Stimulated activated CD8-positive, alpha-beta memory T cell treated with anti-CD3 and anti-CD28 coated beads, Interleukin-7, amount 100 ng/mL, for 1 hour (primary cell): ENCODE measurements at places on chromosomes 5 and 9.

DNA sequence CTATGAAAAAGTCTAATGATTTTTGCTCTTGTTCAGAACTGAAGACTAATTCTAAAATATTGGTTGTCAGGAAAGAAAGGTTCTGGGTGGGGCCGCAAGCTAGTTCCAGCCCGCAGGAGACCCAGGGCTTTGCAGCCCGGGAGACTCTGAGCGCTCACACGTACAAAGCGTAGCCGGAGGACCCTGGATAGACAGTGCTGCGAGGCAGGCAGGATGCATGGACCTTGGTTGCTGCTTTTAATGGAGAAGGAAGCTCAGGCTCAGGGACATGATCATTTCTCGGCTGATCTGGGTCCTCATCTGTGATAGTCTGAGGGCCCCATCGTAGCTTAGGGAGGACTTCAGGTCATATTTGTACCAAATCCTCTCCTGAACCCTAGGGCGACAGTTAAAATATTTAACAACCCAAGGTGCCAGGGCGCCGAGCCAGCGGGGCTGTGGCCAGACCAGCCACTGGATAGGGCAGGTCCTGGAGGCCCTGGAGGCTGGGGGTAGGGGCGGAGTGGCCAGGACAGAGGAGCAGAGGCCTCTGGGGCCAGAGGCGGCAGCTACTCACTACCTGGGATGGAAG lies 70.1 kb upstream of the UNC5A start:
- no peak for DNase-seq

GRCh38 chr5:83632874-83633273 lies 87.8 kb downstream of the HAPLN1 start:
- DNase-seq: no peak

DNA sequence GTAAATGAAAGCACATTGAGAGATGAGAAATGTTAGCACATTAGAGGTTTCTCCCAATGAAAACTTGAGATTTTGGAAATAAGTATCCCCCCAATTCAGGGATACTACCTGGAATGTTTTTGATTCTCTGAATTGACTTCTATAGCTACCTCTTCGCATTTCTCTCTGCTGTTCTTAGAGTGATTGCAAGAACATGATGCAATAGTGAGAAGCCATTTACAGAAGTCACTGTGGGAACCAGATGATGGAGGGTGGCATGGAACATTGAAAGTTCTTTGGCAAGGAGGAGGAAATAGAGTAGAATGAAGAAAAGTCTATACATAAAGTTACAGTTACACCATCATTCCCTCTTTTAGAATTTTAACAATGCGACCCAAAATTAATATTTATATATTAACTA lies 9.2 kb downstream of the NPR3 start:
- no peak for DNase-seq

DNA sequence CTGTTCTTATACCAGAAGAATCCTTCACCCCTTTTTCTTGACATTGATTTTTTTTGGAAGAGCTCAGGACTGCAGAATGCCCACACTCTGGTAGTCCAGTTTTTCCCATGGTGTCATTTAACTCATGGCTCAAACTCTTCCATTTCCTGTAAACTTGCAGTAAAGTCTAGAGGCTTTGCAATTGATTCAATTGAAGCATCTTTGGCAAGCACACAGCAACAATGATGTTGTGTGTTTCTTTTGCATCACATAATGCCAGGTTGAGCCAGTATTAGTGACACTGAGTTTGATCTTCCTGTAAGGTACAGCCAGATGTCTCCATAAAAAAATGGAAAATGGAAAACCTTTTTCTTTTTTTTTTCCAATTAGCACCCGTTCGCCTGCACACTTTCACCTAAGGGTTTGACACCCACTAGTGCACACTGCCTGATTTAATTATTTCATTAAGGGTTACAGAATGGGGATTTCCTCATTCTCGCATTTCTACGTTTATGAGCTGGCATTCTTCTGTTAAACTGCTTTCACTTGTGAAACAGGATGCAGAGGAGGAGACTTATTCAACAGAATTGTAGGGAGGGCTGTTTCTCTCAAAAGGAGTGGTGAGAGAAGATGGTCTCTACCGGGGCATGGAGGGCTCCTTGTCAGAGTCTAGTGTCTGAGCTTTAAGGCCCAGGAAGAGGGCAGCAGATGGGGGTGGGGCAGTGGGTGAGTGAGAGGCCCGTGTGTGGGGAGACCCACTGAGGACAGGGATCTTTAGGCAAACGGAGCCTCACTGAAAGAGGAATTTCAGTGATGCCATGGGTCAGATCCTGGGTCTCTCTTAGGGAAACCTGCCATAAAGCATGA lies 2.2 kb upstream of the S1PR3 start:
- DNase-seq: no peak

- DNase-seq: no peak
Measured at GRCh38 chr9:18504707-18505106, 30.8 kb downstream of the ADAMTSL1 start.

- DNase-seq: no peak
Measured at GRCh38 chr5:131548176-131548575, 86.9 kb downstream of the RAPGEF6 start.

DNA sequence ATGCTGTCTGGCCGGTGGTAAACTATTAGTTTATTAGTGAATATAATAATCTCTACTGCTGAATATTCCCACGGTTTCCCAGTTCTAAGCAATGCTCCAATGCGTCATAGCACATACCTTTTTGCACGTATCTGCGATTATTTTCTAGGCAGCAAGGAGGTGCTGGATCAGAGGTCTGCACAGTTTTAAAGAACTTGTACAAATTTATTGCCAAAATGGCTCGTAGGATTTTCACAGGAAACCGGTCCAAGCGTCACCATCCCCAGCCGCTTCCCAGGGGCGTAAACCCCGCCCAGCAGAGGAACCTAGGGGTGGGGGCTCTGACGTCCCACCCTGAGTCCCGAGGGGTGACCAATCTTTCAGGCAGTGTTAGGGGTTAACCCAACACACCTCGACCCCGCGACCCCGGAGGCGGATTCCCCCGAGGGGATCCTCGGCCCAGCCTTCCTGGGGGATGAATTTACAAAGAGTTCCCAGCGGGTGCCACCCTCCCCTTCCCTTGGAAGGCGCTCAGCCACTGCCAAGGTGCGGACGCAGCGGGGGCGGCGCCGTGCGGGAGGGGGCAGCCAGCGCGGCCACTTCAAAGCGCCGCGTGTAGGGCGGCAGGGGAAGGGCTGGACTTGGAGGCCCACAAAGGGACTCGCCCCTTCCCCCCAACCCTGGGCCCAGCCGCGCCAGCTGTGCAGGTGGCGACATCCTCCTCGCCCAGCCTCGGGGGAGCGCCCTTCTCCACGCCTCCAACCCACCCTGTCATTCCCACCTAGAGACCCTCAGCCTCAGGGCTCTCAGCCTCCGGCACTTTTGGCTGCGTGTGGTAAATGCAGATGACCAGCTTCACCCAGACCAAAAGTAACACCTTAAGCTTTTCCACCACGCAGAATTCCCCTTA lies 43.5 kb upstream of the TCF7 start:
- DNase-seq: no peak

GRCh38 chr5:134184155-134185135 lies 7.7 kb upstream of the SKP1 start:
- peak; percentile 40 for DNase-seq

DNA sequence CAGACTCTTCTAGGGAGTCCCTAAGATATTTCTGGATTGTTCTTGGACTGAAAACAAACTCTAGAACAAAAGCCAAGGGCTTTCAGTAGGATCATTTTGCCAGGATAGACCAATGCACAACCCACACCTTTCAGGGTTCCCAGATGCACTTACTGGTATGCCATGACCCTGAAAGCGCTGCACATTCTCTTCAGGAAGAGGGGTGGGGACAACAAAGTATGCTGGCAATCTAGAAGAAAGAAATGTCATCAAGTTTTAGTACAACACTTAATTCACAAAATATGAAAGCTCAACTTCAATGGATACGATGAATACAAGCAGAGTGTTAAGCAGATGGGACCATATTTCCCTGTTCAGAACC lies 57.2 kb downstream of the MTMR12 start:
- DNase-seq: no peak

DNA sequence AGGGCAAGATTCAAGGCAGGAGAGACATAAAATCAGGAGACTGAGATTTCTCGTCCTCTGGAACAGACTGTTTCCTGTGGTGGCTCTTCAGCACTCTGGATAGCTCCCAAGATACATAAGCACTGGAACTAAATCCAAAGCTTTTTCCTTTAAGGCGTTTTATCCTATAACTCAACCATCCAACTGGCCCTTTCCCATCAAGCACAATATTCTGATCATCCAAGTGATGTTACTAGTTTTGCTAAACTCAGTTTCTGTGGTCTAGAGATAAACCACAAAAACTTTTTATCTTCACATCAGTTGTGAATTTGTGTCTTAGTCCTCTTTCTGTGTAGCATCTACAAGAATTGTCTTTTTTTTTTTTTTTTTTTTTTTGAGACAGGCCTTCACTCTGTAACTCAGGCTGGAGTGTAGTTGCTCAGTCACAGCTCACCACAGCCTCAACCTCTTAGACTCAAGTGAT lies 299.4 kb downstream of the COX7C start:
- DNase-seq: no peak

GRCh38 chr5:7395432-7395946 lies 449 bp upstream of the ADCY2 start:
- no peak for DNase-seq

DNA sequence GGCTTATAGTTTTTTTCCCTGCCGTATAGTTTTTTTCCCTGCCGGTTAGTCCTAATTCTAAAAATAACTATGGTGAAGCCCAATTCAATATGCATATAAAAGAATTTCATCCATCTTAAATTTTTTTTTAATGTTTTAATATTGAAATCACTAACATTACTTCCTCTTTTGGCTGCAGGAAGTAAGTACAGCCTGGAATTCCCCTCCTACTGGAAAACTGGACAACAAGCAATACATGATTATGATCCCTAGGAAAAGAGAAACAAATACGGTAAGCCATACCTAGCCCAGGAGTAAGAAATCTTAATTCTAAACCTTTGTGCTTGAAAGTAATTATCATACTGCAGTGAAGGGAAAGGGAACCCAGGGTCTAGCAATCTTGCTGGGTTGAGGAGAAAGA lies 119.0 kb downstream of the NR3C1 start:
- DNase-seq: no peak

GRCh38 chr9:98158071-98158831 lies 34.2 kb downstream of the CORO2A start:
- no peak for DNase-seq

DNA sequence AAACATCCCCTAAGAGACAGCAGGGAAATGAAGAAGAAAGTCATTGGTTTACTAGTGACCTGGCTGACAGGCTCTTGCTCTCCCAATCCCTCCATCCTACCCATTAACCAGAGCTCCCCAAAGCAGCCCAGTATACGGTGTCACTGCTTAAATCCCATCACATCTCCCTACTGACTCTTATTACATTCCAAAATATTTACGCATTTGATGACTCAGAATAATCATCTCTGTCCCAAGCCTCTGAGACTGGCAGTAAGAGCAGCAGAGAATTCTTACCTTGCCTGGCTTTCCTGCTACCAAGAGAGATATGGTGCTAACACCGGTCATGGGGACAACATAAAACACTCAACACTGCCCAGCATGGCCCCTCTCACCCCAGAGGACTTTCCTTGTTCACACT lies 20.2 kb upstream of the WHRN start:
- no peak for DNase-seq

DNA sequence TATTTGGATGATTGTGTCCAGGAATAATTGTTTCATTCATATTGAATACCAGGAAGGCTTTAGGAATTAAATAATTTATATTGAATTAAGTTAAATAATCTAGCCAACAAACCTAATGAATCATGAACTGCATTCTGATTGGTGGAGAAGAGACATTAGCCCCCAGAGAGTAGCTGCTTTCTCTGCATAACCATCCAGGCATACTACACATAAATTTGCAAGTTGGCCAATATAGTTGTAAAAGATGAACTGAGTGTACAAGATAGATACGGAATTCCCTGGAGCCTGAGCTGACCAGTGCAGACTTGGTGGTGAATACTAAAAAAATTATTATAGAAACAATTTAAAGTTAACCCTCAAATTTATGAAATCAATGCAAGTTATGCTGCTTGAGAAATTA lies 311.8 kb upstream of the KIF2A start:
- no peak for DNase-seq

- no peak for DNase-seq
Measured at GRCh38 chr5:174106997-174107655, 61.6 kb downstream of the NSG2 start.

DNA sequence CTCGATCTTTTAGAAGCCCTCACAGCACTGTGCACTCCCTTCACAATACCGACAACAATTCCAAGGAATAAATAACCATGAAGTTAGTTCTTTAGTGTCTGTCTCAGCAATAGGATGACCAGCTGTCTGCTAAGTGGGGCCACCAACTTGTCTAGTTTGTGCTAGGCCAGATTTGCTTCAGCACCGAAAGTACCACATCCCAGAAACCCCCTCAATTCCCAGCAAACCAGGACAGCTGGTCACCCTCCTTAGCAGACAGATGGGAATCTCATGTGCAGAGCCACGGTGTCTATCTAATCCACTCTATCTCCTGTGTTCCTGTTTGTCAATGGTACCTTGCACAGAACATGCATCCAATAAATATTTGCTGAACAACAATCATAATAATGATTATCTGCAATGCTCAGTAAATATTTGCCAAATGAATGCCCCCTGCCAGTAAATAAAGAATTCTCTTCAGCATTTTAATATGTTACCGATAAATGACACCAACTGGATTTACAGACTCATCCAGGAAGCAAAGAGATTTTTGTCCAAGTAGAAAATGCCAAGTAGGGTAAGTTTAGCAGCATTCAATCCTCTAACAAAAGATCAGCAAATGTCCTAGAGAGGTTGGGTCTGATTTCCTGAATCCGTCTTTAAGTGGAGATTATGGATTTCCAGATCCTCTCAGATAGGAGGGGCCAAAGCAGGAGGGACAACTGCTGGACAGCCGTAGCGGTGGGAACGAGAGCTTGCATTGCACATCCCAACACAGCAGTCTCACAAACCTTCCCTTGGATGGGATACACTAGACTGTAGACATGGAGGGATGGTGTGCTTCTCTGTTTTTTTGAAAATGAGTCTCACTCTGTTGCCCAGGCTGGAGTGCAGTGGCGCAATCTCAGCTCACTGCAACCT lies 51.9 kb upstream of the ANKRD33B start:
- DNase-seq: no peak

DNA sequence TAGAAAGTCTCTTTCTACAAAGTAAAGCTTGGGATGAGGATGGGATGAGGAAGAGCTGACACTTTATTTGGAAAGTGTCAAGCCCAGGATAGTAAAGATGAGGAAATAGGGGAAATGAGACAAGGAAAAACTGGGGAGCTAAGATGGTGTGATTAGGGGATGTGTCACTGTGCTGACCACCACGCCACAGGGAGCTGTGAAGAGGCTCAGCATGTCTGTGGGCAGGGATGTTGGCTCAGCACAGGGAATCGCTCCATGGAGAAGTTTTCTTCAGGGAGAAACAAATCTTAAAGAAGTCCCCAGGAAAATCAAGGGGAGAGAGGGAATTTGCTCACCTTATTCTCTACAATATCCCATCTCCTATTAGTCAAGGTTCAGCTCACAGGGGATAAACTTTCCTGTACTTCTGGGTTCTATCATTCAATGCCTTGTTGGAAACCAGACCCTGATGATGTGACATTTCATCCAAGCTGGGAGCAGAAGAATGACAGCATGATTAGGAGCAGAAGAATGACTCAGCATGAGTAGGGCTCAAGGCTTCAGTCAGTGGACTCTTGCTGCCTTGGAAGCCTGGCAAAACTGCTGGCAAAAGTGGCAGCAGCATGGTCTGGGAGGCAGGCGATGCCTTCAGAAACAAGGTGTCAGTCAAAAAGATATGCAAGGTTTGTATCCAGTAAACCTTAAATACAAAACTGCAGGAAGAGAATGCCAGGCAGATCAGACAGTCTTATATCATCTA lies 4.9 kb downstream of the HSPB3 start:
- no peak for DNase-seq

GRCh38 chr9:124267271-124267807 lies 9.6 kb downstream of the NEK6 start:
- DNase-seq: no peak

- no peak for DNase-seq
Measured at GRCh38 chr9:18848657-18849056, 184.4 kb downstream of the SAXO1 start.
